Bronchus fibroblast of lung (primary cell): ENCODE measurements at places on chromosomes 4 and X. TPM values are rescaled to one million over a fixed set of nuclear protein-coding genes. Genes with fewer than 3 reads are reported as not detected.

The SSX4B gene
- total RNA-seq: not detected in 2 replicates

The SMPX gene
- total RNA-seq: not detected in 2 replicates

The NUDT10 gene
- total RNA-seq: 4.2 and 5.5 TPM in 2 replicates

The TMEM47 gene
- total RNA-seq: 21.9 and 25.7 TPM in 2 replicates

The TMPRSS11B gene
- not detected in 2 replicates for total RNA-seq

The FMR1NB gene
- total RNA-seq: not detected in 2 replicates

The MAGEA12 gene
- not detected in 2 replicates for total RNA-seq

The AR gene
- total RNA-seq: 2.0 and 2.7 TPM in 2 replicates

The DMRTC1 gene
- total RNA-seq: not detected in 2 replicates

The PRPS2 gene
- 38.8 and 41.7 TPM in 2 replicates for total RNA-seq

The GNRHR gene
- total RNA-seq: not detected in 2 replicates

The HHIP gene
- 3.0 and 3.9 TPM in 2 replicates for total RNA-seq

The MAGEA11 gene
- not detected in 2 replicates for total RNA-seq

The ASB12 gene
- total RNA-seq: 0.17 TPM in 1 of 2 replicates, not detected in the other
